ENCODE measurements at places on chromosomes 1 and 21. TPM values are rescaled to one million over a fixed set of nuclear protein-coding genes. Genes with fewer than 3 reads are reported as not detected.
A peak's percentile ranks its signal among the peaks of the same experiment; 100 is the strongest.

GRCh38 chr1:80363689-80364475 lies 1357.4 kb upstream of the ADGRL4 start:
- no peak for DNase-seq

GRCh38 chr1:116368241-116368640 lies 4.8 kb upstream of the ATP1A1 start:
- no peak for DNase-seq

- no peak for DNase-seq
Observed at GRCh38 chr1:228454238-228454637, 32.9 kb upstream of the RNF187 start.

GRCh38 chr1:96256130-96256790 lies 465.3 kb upstream of the PTBP2 start:
- no peak for DNase-seq

DNA sequence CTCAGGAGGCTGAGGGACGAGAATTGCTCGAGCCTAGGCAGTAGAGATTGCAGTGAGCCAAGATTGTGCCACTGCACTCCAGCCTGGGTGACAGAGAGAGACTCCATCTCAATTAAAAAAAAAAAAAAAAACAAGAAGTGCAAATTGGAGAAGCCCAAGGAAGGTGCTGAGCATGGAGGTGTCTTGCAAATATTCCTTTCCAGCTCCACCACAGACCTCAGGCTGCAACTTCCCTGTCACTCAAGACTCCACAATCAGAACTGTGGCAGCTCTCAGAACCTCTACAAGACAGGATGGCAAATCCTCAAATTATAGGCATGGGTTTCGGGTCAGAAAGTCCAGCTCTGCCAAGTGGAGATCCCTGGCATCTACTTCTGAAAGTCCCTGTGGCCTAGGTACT lies 104.4 kb upstream of the TIAM1 start:
- no peak for DNase-seq

DNA sequence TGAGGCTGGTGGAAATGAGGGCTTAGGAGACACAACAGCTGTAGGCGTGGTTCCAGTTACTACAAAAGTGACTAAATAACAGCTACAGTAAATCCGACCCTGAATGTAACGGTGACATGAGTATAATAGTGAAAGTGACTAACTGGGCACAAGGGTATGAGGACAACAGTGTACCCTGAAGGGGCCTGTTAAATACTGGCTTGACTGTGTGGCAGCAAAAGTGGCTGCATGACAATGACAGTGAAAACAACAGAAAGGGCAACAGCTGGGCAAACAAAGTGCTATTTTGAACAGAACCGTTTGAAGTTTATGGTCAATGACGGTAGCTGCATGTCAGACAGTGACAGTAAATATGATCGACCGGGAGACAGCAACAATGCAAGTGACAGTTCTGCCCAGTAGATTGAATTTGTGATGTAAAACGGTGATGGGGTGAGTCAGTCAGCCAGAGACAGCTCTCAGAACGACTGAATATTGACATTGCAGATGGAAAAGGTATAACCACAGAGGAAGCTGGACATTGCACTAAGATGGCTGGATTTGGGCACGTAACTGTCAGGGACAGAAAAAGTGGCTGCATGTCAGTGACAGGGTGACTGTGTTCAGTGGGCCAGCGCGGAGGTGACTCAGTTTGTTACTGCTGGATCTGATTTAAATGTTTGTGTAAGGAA lies 1.2 kb upstream of the ZBTB40 start:
- DNase-seq, result no peak

DNA sequence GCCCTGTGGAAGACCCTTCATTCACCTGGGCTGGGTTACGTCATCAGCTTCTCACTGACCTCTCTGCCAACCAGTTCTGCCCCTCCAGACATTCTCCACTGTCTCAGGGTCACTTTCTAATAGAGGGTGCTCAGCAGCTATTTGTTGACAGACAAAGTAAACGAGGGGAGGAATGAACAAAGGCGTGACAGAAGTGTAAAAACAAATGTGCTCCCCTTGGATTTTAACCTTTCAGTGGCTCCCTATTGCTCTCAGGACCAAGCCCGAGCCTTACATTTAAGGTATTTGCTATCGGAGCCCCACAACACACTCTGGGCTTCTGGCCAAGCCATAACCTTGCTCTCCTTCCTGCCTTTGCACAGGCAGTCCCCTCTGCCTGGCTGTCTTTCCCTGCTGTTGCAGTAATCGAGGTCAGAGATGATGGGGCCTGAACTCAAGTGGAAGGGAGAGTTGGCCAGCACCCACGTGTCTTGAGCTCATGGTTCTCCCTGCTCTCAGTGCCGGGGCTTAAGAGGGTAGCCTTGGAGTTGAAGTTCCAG lies 9.3 kb upstream of the MARCKSL1 start:
- no peak for DNase-seq

GRCh38 chr1:216346526-216346925 lies 76.7 kb downstream of the USH2A start:
- DNase-seq, result peak; percentile 14

- DNase-seq, result no peak
Observed at GRCh38 chr1:63662056-63662836, 69.0 kb downstream of the PGM1 start.

- DNase-seq, result no peak
Observed at GRCh38 chr1:169584483-169585144, 1.7 kb downstream of the F5 start.

DNA sequence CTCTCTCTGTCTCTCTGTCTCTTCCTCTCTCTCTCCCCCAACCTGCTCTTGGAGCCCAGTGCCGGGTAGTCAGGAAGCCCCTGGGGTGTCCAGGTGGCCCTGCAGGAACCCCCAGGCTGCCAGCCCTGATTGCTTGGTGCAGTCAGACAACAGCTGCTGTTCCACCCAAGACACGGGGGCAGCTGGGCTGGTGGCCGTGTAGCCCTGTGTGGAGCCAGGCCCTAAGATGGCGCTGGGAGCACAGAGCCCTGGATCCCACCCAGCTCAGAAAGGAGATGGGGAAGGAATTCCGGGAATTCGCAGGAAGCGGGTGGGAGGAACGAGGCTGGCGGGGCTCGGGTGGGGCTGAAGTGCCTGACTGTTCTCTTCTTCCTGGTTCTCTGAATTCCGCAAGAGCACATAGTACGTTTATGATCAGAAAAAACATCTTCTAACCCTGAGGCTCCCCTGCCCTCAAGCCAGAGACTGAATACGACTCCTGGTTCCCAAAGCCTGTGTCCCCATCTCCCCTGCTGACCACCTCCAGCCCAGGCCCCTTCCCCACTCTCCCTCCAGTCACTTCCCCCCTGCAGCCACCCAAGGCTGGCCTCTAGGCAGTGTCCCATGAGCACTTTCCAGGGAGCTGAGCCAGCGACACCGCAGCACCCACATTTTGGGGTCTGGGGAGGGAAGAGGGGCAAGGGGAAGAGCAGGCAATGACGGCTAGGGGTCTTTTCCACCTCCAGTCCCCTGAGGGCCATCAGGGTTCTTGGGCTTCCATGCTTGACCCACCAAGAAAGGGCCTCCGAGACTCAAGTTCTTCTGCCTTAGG lies 55.0 kb downstream of the WNT9A start:
- no peak for DNase-seq

GRCh38 chr1:248589334-248589733 lies 8.2 kb downstream of the OR2T10 start:
- DNase-seq, result no peak

DNA sequence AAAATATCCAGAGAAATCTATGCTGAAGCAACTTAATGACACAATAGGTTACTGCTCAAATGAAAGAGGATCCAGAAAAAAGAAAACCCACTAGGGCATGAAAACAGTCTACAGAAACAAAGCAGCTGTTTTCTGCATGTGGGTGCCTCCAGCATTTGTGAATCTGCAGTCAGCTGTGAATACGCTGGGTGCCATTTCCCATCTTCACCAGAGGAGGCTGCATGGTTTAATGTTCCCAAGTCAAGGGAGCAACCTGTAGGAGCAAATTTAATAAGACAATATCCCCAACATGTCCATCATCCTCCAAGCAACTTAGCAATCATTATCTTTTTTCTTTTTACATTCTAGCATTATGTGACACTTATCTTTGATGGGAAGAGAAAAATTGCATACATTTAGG lies 396.6 kb downstream of the BRINP2 start:
- no peak for DNase-seq

DNA sequence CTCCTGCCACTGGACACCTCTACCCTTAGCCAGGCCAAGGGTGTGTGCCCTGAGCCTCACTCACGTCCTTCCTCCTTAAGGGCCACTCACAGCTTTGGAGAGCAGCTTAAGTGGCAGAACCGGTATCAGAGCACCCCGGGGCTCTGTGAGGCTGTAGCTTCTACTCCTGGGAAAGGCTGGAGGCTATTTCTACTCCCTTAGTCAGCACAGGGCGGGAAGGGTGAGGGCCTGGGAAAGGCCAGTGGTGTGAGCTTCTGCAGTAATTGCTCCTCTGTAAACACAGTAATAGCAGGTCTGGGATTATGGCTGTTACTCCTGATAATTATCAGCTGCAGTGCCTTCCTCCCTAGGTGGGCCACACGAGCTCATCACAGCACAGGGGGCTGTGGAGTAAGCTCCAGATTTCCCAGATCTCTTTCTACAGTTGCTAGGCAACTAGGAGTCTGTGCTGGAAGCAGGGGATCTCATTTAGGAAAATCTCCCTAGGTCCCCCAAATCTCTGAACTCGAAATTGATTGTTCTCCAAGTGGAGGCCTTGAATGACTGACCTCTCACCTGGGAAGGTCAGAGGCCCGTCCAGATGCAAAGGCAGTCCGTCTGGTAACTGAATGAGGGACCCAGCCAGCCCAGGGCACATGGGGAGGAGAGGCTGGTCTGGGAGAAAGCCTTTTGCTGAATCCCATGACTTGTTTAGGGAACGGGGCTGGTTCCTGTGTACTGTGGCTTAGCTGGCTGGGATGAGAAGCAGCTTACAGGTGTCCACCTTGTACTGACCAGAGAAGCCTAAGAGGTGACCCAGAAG lies 29.3 kb downstream of the IER5 start:
- DNase-seq, result no peak

GRCh38 chr1:43340559-43340958 lies 2.9 kb downstream of the MPL start:
- DNase-seq, result no peak

MYBPH gene
- 534 TPM for polyA plus RNA-seq

SYT2 gene
- polyA plus RNA-seq, result 0.39 TPM

RHD gene
- polyA plus RNA-seq, result 0.30 TPM

FAM167B gene
- 7.6 TPM for polyA plus RNA-seq

ZNF593OS gene
- polyA plus RNA-seq, result 2.3 TPM

SYNJ1 gene
- polyA plus RNA-seq, result 6.0 TPM

PLA2G2C gene
- not detected for polyA plus RNA-seq

FAAP20 gene
- polyA plus RNA-seq, result 50.9 TPM

FAF1 gene
- 43.5 TPM for polyA plus RNA-seq

C1orf198 gene
- 63.2 TPM for polyA plus RNA-seq

CCDC17 gene
- 1.8 TPM for polyA plus RNA-seq

Measured in hindlimb muscle (tissue), 1 donor.